ENCODE measurements at places on chromosomes 2 and 18.
A peak's percentile ranks its signal among the peaks of the same experiment; 100 is the strongest.

- DNase-seq: peak; percentile 32
These were observed 213.4 kb downstream of the CDH20 start for GRCh38 chr18:61546590-61546989.

- DNase-seq: no peak
These were observed 4.9 kb downstream of the IRS1 start for GRCh38 chr2:226794751-226795171.

GRCh38 chr2:190235101-190235500 lies 84.5 kb downstream of the HIBCH start:
- DNase-seq: no peak

DNA sequence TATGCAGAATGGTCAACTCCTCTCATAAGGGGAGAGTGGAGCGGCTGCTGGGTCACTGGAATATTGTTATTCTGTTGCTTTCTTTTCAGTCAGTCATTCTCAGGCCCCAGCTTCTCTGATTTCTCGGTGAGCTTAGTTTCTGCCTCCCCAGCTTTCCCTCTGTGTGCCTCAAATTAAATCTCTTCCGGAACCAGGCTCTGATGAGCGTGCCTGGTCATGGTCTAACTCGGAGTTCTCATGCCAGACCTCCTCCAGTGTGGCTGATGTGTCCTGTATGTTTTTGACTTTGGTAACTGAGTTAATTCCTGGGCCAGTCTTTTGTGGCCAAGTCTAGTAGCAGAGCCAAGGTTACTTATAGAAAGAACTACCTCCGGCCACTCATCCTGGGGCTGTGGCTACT lies 4.9 kb upstream of the STK11IP start:
- no peak for DNase-seq

- no peak for DNase-seq
These were observed 552.0 kb upstream of the NRP2 start for GRCh38 chr2:205130111-205130829.

Data from suppressor macrophage treated with lipopolysaccharide for 1 hour (primary cell).